ENCODE measurements at places on chromosomes 4 and X.

- no peak for DNase-seq
Measured at GRCh38 chr4:150316332-150317205, 238.3 kb downstream of the DCLK2 start.

- no peak for DNase-seq
Measured at GRCh38 chrX:18041656-18042055, 179.0 kb downstream of the BEND2 start.

DNA sequence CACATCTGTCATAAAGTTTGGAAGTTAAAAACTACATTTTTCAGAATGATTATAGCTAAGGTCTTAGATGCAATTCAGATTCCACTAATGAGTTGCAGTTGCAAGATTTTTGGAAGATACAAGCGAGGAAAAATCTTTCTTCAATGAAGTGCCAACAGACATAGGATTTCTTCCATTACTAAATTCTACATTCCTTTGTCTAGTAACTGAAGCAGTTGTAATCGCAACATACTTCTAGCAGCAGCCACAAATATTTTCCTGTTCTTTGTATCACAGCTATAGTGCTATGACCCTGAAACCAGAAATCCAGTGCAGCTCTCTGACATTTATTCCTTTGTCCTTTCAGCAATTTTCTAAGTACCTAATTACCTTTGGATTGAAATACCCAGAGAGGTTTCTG lies 225.2 kb upstream of the SLIT2 start:
- DNase-seq, result no peak

GRCh38 chrX:19544693-19545305 lies 29.5 kb upstream of the MAP3K15 start:
- peak; percentile 51 for DNase-seq

DNA sequence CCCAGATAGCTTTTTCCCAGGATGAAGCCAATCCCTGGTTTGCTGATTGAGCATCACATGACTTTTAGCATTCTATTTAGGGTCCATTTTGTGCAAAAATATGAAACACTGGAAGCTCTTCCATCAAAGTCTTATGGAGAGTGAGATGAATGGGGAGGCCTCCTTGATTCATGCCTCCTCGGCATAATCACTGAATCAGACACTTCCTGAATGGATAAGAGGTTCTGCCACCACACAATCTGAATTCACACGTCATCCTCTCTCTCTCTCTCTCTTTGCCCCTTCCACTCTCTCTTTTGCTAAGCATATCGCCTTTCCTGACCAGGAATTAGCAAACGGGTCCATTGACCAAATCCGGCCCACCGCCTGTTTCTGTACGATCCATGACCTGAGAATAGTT lies 68.7 kb downstream of the CRMP1 start:
- no peak for DNase-seq

GRCh38 chr4:39770471-39770870 lies 72.5 kb downstream of the UBE2K start:
- DNase-seq, result no peak

- DNase-seq, result no peak
Measured at GRCh38 chrX:18931972-18932371, 51.9 kb downstream of the PHKA2 start.

- DNase-seq, result no peak
Measured at GRCh38 chrX:71541210-71542022, 8.5 kb downstream of the OGT start.

GRCh38 chrX:13260598-13260997 lies 59.3 kb downstream of the ATXN3L start:
- no peak for DNase-seq

DNA sequence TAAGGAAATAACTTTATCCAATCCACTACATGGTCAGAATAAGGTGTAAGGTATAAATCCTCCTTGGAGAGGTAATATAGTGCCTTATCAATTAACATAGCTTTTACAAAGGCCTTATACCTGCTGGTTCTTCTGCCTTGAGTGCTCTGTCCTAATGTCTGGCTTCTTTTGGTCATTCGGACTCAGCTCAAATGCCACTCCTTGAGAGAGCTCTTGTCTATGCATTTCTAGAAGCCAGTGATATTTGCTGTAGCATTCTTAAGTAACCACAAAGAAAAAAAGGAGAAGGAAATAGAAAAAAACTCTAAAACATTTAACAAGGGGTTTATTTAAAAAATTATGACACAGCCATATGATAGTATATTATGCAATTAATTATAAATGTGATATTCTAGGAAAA lies 444.8 kb upstream of the SLIT2 start:
- no peak for DNase-seq

DNA sequence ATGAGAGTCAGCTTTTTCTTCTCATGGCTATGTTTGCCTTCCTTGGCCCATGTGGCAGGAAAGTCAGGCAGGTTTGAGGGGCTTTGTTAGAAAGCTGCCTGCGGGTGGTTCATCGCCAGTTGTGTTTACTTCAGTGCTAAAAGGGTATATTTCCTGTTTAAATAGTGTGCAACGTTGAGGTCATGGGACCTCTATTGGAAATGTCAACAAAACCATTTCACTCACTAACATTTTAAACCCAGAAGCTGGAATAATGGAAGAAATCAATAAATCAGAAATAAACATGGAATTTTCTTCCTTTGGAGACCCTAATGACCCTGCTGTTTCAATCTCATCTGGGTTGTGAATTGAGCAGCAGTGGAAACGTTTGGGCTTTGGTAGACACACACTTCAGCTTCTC lies 185.8 kb downstream of the ANKRD50 start:
- DNase-seq, result no peak

GRCh38 chr4:123671636-123672404 lies 275.2 kb downstream of the SPRY1 start:
- peak; percentile 35 for DNase-seq

DNA sequence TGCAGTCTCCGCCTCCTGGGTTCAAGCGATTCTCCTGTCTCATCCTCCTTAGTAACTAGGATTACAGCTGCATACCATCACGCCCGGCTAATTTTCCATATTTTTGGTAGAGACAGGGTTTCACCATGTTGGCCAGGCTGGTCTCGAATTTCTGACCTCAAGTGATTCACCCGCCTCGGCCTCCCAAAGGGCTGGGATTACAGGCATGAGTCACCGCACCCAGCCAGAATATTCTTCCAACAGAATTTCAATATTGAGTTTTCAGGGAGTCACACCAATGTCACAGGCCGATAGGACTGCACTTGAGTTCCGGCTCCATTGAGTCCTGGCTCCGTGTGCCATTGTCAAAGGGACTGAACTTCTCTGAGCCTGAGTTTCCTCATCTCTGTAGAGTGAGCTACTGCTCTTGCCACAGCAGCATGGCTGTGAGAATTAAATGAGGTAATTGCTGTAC lies 82.9 kb downstream of the CLCN4 start:
- no peak for DNase-seq

DNA sequence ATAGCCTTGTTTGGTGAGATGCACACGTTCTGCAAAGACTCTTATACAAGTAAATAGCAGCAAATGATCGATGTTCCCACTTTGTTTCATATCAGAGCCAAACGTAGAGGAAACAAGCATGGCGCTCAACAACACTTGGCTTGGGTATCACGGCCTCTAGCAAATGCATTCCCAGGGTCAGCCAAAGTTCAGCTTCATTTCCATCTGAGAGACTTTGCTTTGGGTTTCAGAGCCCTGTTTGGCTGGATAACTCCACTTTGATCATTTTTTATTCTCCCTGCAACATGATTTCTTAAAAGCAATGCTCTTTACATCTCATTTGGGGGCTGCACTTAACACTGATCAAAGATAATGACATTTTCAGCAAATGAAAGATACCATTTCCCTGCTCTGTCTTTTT lies 199.2 kb upstream of the FAM9B start:
- no peak for DNase-seq

- no peak for DNase-seq
Measured at GRCh38 chrX:22969411-22969810, 30.3 kb upstream of the DDX53 start.

DNA sequence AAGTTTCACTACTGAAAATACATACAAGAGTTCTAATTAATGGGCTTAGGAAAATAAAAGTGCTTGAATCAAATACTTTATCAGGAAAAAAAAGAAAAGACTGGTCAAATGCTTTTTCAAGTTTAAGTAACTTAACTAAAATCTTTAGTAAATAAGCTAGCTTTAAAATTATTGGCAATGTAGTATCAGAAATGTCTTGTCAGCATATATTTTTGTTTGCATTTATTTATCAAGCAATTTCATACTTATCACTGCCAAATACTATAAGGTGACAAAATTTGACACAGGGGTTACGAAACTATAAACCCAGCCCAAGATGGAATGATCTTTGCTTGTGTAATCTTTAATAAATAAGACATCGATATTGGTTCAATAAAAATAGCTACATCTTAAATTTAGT lies 31.8 kb upstream of the MAGEA4 start:
- DNase-seq, result no peak

- no peak for DNase-seq
Measured at GRCh38 chrX:132382068-132382467, 106.8 kb downstream of the MBNL3 start.

DNA sequence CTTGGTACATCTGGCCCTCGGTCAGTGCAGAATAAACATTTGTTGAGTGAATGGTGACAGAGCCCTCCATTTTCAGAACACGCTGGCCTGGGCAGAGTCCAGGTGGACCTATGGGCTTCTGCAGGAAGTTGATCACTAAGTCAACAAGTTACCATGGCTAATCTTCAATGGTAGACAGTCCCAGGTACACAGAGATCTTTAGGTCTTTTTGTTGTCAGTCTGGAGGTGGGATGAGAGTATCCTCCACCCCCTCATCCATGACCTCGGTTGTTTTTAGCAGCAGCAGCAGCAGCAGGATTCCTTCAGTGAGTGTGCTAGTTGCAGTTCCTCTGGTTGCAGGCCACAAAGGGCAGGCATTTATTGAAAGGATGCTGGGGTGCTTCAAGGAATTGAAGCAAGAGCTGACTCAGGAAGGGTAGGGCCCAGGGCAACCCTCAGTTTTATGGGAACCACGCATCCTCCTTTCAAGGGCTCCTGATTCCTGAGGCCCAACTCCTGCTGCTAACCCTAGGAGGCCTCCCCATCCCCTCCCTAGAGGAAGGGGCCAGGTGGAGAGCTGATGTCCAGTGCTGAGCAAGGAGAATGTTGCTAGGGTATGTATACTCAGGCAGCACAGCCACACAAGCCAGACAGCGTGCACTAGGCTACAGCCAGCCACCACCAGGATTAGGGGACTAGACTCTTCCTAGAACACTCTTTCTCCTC lies 1.7 kb upstream of the USP27X start:
- DNase-seq, result no peak

DNA sequence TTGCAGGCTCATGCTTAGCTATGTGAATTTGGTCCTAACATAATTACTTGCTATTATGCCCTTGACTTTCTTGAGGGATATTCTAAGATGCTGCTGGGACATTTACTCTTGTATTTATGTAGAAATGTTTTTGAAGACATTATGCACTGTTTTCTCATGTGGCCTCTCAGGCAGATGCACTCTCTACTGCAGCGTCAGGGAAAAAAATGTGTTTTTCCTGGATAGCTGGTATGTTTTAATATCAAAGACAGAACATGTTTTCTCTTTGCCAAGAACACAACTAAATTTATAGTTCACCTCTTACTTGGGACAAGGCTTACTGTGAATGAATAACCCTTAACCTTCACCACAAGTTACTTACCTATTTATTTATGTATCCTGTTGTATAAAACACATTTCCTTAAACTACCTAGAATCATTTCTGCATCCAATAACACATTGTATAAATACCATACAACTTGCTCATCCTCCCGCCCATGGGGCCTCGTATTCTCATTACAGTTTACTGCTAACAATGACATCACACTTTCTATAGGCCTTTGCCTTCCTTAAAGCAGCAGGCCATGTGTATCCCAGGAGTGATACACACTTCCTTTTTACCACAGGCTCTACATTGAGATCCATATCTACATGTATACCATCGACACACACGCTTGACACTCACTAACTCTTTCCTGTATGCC lies 178.7 kb downstream of the SLIT2 start:
- no peak for DNase-seq

GRCh38 chrX:44829832-44830231 lies 14.0 kb upstream of the DUSP21 start:
- no peak for DNase-seq

GRCh38 chr4:134276476-134276875 lies 74.9 kb upstream of the PABPC4L start:
- DNase-seq, result no peak

GRCh38 chr4:89587364-89587763 lies 249.6 kb downstream of the SNCA start:
- no peak for DNase-seq

DNA sequence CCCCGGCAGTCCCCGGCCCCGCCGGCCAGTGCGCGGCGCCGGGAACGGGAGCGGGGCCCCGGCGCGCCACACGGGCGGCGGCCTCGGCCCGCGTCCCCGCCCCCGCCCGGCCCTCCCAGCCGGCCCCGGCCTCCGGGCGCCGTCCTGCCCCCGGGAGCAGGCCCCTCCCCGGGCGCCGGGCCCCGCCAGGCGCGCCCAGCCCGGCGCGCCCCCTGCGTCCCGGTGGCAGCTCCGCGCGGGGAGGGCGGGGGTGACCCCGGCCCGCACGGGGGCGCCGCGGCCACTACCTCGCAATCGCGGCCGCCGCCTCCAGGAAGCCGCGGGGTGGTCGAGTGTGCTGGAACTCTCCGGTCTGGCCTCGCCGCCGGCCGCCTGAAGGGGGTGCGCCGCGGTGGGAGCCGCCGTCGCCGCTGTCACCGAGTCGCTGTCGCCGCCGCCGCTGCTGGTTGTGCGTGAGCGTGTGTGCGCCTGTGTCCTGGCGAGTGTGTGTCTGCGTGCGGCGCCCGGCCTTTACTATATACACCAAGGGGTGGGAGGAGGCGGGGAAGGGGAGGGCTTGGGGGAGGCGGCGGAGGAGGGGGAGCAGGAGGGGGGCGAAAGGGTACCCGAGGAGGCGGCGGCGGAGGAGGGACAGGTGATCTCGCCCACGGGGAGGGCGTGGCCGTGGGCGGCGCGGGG lies at the start of gene RAI2:
Gene RAI2 (minus strand): TSS at position 488 of the 678 bp plus-strand sequence. CDS start 59,288 bp downstream, outside the sequence.
- DNase-seq, result peak; percentile 30

- DNase-seq, result no peak
Measured at GRCh38 chr4:38230121-38230801, 270.1 kb downstream of the PTTG2 start.

DNA sequence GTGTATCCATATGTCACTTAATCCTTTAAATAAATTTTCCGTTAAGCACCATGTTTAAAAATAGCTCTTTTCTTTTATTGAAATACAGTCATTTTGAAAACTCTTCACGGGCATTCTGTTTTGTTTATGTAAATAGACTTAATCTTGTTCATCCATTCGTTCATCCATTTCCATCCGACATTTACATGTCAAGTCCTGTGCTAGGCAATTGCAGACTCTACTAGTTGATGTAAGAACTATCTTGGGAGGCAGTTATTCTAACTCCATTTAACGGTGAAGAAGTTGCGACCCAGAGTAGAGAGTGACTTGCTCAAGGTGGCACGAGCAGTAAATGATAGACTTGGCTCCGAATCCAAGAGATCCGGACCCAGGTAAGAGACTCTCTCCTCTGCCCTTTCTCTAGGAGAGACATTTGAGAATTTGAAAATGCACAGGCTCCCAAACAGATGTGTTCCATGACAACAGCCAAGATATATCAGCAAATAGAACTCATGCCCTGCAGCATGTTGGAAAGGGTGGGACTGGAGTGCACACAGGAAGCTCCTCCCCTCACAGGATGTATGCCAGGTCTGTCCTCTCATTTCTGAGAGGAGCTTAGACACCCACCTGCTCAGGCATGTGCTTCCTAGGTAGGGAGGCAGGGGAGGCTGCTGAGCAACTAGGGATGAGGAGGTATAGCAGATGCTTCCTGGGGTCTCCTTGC lies 64.5 kb downstream of the DRD5 start:
- no peak for DNase-seq

GRCh38 chrX:111568354-111568753 lies 56.9 kb downstream of the SERTM2 start:
- no peak for DNase-seq

Measured in activated T-cell treated with anti-CD3 and anti-CD28 coated beads, Interleukin-2, amount 50 U/mL, for 48 hours (primary cell).